ENCODE measurements at places on chromosomes 11 and 22. TPM values are rescaled to one million over a fixed set of nuclear protein-coding genes. Genes with fewer than 3 reads are reported as not detected.

The OR4D11 gene
- not detected for total RNA-seq

The MMP27 gene
- not detected for total RNA-seq

The OR8A1 gene
- total RNA-seq = not detected

The PRRG4 gene
- 0.09 TPM for total RNA-seq

The KRTAP5-10 gene
- not detected for total RNA-seq

The CCDC188 gene
- 6.4 TPM for total RNA-seq

The SERPIND1 gene
- 0.66 TPM for total RNA-seq

The VSIG10L2 gene
- total RNA-seq = not detected

The RFPL2 gene
- not detected for total RNA-seq

The C1QTNF5 gene
- total RNA-seq = 65.6 TPM

The KRTAP5-11 gene
- total RNA-seq = not detected

The SCGB1A1 gene
- total RNA-seq = not detected

The TTC12 gene
- 6.3 TPM for total RNA-seq

The TBX10 gene
- not detected for total RNA-seq

The GAB2 gene
- 16.8 TPM for total RNA-seq

The NPAS4 gene
- total RNA-seq = not detected

The DEPDC5 gene
- 10.2 TPM for total RNA-seq

The SCT gene
- not detected for total RNA-seq

The OR2AG2 gene
- total RNA-seq = 0.09 TPM

The CHRM1 gene
- total RNA-seq = not detected

The ZNF215 gene
- 5.4 TPM for total RNA-seq

The SGSM1 gene
- 0.18 TPM for total RNA-seq

The TESMIN gene
- total RNA-seq = 0.54 TPM

The KRTAP5-2 gene
- not detected for total RNA-seq

The ARHGAP8 gene
- total RNA-seq = not detected

The UPK3A gene
- not detected for total RNA-seq

The MRGPRX4 gene
- total RNA-seq = not detected
